Myometrial cell (primary cell): ENCODE measurements at places on chromosomes 4 and X. TPM values are rescaled to one million over a fixed set of nuclear protein-coding genes. Genes with fewer than 3 reads are reported as not detected.

The EBP gene
- total RNA-seq: 204 and 222 TPM in 2 replicates

The CXCL3 gene
- 0.18 and 1.4 TPM in 2 replicates for total RNA-seq

The WAS gene
- 0.58 TPM in 1 of 2 replicates, not detected in the other for total RNA-seq

The SOX3 gene
- total RNA-seq: not detected in 2 replicates

The SYTL4 gene
- total RNA-seq: 6.1 and 7.1 TPM in 2 replicates

The IRS4 gene
- not detected in 2 replicates for total RNA-seq
